Activated T-cell treated with anti-CD3 and anti-CD28 coated beads for 48 hours (primary cell): ENCODE measurements at places on chromosomes 3 and 15.

- no peak for DNase-seq
These were observed 24.4 kb upstream of the PLSCR2 start for GRCh38 chr3:146493761-146494160.

- no peak for DNase-seq
These were observed 3.0 kb upstream of the SHC4 start for GRCh38 chr15:48966595-48967301.

GRCh38 chr3:62451211-62451887 is 78.0 kb upstream of the FEZF2 start:
- DNase-seq = no peak

DNA sequence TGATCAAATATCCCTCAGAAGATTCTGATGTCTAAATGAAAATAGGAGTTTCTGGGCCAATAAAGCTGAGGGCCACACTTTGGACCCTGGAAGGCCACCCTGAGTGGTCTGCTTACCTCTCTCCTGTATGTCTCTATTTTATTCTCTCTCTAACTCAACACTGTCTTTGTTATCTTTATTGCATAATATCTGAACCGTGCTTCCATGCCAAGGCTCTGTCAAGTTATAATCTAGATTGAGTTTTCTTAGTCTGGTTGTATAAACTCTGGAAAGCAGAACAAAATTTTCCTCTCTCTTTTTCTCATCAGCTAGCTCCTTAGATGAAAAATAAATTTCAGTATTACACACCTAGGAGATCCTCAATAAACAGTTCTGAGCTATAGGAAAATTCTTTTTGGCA is 36.2 kb upstream of the ACTL6A start:
- DNase-seq = no peak

GRCh38 chr15:99433026-99433756 is 132.6 kb upstream of the MEF2A start:
- no peak for DNase-seq

GRCh38 chr3:13465236-13465873 is 14.8 kb upstream of the HDAC11 start:
- no peak for DNase-seq

DNA sequence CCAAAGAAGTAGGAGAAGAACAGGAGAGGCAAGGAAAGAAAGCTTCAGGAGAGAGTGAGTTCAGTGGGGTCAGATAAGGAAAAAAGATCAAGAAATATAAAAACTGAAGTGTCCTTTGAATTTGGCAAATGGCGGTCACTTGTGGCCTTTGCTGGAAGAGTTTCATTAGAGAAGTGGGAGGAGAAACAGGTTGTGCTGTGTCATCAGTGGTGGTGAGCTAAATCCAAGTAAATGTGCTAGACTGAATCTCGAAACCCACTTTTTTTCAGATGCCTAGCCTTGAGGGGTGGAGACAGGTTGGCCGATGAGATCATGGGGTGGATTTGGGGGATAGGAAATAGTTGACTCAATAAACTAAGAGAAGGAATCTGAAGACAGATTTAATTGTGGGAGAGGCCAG is 43.7 kb downstream of the CHRD start:
- no peak for DNase-seq

DNA sequence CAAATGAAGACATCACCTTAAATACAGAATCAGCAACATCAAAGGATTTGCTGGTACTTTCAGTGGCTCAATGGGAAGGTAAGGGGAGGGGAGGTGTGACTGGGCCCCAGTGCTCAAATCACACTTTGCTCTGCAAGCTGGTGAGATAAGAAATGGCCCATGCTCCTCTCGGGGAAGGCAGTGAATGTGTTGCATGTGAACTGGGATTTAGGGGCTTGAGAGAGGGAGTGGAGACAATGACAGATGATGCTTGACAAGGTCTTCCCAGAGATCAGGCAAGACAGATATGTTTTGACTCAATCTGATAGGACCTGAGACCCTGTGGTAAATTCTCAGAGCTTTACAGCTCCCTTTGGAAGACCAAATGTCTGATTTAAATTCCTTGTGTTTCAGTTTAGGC is 233.0 kb upstream of the PROK2 start:
- DNase-seq = no peak

DNA sequence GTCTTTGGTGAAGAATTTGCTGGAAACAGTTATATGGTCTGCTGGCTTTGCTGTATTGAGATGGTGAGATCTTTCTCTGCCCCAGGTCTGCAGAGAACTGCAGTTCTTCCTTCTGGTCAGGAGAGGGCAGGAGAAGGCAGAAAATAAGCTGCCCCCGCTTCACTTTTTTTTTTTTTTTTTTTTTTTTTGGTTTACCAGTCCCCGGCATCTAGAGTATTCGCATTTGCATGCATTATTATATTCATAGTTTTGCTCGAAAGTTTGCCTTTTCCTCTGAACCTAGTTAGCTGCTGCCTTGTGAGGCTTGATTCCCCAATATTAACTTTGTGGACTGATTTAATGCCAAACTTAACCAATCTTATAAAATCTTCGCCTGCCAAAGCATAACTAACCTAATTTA is 10.6 kb upstream of the PARL start:
- no peak for DNase-seq

DNA sequence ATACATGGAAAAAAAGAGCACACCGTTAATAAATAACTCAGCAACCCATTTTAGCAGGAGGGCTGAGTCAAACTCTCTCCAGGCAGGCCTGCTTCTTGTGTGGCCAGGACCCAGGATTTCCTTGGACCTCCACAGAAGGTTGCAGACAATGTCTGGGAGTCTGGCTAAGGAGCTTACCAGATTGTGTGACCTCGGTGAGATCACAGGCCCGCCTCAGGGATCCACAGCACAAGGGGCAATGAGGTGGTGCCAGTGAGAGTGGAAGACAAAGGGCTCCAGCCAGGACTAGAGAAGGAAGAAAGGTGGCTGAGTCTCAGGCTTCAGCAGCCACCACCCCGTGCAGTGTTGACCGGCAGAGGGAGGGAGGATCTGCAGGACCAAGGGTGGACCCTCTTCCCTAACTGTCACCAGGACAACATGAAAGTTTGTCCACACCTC is 32.2 kb upstream of the SEC22A start:
- no peak for DNase-seq

DNA sequence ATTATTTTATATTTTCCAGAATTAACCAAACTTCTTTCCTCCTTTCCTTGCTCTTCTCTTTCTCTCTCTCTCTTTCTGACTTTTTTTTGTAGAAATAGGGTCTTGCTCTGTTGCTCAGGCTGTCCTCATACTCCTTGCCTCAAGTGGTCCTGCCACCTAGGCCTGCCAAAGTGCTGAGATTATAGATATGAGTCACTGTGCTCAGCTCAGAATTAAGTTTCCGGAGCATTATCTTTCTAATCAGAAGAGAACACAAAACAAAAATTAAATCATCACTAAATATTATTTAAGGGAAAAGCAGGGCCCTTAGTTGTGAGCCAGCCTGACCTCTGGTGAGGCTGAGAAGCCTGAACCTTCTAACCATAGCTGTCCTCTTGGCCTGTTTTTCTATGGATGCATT is 168.2 kb downstream of the SOX2 start:
- no peak for DNase-seq

DNA sequence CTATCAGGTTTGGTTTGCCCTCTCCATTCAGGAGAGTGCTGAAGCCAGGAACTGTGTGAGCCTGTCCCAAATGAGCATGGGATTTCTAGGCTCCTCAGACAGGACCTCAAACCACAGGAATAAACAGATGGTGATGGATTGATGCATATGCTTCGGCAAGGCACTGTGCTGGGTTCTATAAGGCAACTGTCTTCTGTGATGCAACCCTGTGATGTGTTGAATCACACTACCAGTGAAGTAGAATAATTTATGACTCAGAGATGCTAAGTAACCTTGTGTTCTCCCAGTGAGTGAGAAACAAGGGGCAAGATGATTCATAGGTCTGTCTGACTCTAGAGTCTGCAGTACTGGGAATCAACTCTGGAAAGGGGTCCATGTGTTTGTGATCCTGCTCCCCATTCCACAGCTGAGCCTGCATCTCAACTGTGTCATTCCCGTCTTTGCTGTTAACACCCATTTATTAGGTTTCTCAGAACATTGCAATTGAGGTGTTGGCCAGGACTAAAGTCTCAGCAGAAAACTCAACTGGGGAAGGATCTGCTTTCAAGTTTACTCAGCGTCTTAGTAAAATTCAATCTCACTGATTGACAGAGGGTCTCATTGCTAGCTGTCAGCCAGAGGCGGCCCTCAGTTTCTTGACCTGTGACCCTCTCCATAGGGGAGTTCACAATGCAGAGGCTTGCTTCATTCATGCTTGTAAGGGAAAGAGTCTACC is 510.1 kb upstream of the CFAP20DC start:
- DNase-seq = peak; percentile 10

- no peak for DNase-seq
These were observed 3.6 kb upstream of the NCK1 start for GRCh38 chr3:136858381-136858780.

DNA sequence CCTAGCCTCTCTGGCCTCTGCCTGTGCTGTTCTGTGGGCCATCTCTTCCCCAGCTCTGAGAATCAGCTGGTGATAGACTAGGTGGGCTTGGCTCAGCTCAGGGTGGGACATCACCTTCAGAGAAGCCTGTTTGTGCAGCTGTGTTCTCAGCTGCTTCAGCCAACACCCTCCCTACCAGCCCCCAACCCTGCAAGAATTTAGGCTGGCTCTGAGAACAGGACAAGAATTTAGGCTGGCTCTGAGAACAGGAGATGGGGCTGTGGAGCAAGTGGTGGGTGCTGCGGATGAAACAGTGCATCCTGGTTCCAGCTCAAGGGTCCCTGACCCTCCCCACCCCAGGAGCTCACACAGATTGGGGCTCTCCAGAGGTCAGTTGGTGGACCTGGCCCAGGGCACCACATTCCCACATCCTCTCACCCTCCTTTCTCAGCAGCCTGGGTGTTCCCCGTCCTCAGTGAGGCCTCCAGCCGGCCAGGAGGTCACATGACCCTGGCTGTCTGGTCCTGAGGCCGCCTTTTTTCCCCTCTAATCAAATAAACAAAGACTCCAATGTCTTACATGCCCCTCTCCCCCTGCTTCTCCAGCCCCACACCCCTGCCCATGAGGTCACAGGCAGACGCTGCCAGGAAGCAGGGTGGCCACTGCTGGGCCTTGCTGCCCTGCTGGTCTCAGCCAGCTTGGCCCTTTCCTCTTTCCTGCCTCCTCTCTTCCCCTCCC is 14.9 kb downstream of the PLEKHO2 start:
- no peak for DNase-seq

DNA sequence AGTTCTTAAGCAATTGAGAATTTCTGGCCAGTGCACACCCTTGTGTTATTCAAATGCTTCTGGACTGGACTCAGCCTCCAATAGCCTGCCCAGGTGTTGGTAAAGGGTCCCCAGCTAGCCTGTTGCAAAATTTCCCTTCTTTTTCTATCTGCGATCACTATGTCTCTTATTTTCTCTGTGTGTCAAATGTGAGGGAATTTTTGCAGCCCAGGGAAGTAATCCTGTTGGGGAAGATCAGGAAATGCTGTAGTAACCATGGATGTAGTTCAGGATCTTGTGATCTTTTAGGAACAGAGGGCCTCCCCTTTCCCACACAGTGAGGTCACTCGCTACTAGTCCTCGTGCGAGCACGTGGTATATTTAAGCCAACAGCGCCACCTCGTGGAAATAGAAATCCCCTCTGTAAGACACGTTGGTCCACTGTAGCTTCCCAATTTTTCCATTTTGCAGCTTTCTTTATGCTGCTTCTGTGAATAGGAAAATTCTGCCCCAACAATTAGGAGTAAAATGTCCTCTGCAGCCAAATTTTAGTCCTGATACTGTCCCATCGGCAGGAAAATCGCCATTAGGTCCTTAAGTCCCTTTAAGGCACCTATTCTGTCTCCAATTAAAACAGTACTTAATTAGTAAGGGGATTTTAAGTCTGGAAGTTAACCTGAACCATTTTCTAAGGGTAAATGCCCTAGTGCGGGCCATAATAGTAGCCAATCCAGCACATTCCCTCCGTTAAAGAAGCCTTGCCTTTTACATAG is 4.0 kb upstream of the SMCO1 start:
- DNase-seq = peak; percentile 39

DNA sequence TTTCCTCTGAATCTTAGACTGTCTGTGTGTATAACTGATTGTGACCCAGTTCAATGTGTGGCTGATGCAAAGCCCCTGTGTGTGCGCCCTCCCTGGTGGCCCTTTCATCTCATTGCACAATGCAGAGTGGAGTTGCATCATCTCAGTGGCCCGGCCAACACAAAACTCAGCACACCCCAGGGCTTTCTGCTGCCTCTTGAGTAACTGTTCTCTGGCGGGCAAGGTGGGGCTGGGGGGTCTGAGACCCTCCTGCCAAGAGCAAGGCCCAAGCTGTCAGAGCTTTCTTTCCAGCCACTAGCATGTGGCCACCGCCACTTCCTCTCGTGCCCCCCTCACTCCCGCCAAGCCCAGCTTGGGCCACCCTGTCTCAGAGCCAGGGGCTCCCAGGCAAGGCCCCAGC is 80.7 kb upstream of the ALDH1L1 start:
- DNase-seq = no peak

- DNase-seq = no peak
These were observed 3.1 kb downstream of the CMC1 start for GRCh38 chr3:28244491-28244890.

DNA sequence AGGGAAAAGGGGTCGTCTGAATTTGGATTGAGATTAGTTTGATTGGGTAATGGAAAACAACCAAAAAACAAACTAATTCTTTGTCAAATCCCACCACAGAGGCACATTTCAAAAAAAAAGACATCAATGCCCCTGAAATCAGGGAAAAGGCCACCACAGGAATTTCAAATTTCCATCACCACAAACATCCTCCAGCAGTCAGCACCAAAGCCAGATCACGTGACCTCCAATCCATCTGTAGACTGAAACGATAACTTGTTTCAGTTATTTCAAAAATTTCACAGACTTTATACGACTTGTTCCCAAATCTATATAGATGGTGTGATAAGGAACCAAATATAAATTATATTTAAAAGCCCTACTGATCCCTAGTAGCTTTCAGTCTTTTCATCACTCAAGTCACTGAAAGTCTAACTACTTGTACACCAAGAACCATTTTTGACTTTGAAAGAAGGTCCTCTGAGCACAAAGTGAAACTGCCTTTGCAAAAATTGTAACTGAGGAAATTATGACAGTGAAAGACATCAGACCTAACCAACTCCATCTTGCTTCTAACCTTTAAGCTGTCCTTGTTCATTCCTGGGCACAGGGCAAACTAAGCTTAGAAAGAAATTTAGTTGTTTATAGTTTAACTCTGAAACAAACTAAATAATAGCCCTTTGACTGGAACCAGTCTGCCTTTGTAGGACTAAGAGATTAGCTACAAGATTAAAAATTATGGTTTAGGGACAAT is 48.1 kb upstream of the PLCL2 start:
- no peak for DNase-seq

DNA sequence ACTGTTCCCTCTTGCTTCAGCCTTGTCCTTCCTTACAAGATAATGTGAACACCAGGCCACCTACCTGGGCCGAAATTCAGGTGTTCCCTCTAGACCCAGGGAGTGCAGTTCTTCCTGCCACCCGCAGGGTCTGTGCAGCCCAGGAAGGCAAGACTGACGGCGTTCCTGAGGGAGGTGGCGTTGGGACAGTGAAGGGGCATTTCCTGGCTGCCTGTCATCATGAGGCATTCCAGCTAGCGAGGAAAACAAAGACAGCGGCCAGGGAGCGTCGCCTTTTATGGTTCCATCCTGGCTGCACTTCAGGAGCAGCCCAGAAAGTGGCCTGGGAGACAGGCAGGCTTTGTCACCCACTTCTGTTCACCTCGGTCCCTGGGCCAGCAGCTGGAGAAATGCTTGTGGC is 84.8 kb upstream of the WNT5A start:
- DNase-seq = no peak

GRCh38 chr3:38992117-38992760 is 59.5 kb downstream of the SCN11A start:
- no peak for DNase-seq
